ENCODE measurements at places on chromosomes 1 and 21.
A peak's percentile ranks its signal among the peaks of the same experiment; 100 is the strongest.

DNA sequence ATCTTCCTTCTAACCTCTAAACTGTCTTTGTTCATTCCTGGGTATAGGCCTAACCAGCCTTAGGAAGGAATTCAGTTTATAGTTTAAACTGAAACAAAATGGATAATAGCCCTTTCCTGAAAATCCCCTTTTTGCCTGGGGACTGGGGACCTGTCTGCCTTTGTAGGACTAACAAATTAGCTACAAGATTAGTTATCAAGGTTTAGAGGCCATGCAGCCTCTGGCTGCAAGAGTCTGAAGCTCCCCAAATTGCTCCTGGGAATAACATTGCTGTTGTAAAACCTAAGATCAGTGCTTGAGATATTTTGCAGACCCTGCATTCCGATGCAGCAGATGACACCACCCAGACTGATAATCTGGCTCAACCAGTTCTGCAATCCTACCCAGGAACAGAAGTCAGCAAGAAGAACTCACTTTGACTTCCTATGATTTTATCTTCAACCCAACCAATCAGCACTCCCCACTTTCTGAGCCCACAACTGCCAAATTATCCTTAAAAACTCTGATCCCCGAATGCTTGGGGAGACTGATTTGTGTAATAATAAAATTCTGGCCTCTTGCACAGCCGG is 96.6 kb upstream of the ETV3 start:
- no peak for DNase-seq

DNA sequence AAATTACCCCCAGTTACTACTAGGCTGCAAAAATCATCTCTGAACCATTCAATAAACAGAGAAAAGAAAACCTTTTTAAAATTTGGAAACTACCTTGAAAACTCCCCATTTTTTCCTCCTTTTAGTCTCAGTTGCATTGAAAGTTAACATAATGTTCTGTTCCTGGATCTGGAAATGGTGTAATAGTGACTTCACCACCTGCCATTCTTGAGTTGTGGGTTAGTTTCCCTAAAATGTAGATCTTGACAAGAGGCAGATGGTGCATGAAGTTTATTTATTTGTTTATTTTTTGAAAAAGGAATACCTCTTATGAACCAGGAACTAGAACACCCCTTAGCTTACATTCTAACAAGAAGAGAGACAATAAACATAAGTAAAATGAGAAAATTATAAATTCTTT is 72.8 kb downstream of the ATF6 start:
- no peak for DNase-seq

DNA sequence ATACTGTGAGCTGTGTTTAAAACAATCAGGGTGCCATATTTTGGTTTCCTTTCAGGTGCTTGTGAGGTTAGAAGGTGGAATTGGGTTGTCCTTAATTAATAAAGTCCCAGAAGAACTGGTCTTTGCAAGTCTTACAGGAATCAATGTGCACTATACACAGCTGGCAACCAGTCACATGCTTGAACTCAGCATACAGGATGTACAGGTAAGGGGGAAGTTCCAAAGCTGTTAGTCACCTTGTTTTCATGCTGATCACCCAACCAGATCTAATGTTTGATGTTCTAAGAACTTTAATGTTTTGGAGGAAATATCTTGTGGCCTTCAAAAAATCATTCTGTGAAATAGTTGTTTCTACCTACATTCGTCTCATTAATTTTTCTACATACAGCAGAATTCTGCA is 156.3 kb downstream of the VPS13D start:
- peak; percentile 90 for DNase-seq

DNA sequence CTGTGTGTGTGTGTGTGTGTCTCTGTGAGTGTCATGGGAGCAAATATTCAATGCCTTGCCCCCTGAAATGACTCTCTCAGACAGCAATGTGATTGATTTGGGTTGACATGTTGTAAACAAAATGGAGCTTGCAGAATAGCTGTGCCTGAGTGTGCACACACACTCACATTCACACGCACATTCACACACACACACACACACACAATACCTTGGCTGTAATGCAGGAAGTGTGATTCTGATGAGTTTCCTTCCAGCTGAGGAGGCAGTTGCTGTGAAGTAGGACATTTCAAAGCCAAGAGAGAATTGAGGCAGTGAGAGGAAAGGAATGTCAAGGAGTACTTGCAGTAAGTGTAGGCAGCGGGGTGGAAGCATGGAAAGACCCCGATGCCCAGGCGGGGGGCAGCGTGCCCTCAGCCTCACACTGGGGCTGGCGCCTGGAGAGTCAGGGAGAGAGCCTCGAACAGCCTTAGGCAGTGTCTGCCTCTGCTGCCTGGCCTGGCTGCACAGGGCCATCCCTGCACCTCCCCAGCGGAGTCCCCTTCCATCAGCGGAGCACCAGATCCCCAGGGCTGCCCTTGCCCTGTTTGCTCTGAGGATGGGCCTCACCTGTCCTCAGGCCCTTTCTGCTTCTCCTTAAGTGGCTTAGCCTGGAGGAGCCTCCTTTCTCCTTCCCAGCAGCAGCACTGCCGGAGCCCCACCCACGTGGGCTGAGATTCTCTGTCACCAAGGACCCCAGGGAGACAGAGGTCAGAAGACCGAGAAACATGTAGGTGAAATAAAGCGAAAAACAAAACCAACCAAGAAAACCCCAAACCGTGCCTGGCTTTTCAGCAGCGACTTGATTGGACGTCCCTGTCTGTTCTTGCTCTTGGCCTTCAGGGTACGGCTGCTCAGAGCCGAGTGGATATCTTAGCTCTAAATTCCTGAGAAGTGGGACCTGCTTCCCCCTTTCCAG is 9.2 kb downstream of the VASH2 start:
- no peak for DNase-seq

DNA sequence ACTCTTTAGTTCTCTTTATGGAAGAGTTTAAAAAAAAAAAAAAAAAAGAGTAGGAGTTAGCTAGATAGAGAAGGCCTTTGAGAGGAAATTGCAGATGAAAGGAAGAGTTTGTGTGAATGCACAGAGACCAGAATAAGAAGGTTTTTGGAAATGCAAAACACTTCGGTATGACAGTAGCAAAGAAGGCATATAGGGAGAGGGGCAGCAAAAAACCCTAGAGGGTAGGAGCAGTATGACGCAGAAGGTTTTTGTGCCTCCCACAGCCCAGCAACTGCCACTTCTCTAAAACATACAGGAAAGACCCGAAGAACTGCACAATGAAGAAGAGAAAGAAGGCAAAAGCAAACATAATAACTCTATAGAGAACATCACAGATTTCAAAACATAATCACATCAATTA is 84.3 kb downstream of the WDR64 start:
- no peak for DNase-seq

DNA sequence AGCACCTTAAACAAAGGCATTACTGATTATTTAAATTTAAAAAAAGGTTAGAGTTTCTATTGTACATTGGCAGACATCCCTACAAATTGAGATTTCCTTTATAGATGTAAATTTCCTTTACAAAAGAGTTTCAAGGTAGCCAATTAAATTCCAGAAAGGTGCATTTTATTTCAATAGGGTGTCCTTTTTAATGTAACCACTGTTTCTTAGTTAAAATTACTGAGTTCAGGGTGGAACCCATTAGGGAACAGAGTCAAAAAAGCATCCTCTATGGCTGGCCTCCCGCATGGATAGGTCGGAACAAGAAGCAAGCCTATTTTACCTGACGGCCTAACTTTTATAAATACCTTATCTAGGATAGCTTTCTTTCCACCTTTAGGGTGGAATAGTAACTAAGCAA is 24.4 kb downstream of the TCP10L start:
- no peak for DNase-seq

DNA sequence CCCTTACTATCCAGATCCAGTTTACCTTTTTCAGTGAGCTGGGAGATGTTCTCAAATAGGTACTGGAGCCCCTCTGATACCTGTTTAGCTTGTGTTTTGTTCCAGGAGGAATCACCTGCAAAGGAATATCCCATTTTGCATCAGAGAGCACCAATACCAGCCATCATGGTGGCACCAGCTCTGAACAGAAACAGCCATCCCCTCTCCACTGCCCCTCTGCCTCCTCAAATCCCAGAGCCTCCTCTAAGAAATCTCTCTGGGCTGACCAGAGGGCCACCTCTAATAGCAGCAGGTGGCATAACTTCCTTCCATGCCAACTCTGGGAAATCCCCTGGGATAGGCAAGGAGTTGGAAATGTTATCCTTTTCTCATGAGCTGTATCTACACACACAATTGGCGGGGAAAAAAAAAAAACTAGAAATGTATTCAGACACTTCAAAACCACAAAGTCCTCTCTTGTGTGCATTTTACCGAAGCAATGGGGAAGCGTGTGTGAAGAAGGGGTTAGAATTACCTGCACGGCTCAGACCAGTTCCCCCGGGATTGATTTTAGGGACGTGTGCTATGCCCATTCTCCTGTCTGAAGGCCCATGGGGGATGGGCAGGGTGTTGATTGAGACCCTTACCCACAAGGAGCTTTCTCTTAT is 2.4 kb downstream of the PGLYRP4 start:
- no peak for DNase-seq

- no peak for DNase-seq
Observed at GRCh38 chr1:181849071-181849470, 212.4 kb downstream of the ZNF648 start.

DNA sequence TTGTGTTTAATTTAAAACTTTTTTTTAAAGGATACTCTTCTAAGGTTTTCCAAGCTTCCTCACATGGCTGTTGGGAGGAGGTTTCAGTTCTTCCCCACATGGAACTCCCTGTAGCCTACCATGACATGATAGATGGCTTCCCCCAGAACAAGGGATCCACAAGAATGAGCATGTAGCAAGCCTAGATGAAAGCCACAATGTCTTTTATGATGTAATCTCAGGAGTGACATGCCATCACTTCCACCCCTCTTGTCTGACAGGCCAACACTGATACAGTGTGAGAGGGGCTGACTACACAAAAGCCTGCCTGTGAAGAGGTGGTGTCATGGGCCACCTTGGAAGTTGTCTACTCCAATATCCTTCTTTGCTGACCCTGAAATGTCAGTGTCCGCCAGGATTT is 32.0 kb downstream of the CD34 start:
- DNase-seq: no peak

GRCh38 chr1:177944016-177944949 is 25.6 kb downstream of the SEC16B start:
- no peak for DNase-seq

- DNase-seq: no peak
Observed at GRCh38 chr1:154846565-154847442, 23.3 kb downstream of the KCNN3 start.

- no peak for DNase-seq
Observed at GRCh38 chr1:110961902-110962301, 1.8 kb downstream of the LRIF1 start.

DNA sequence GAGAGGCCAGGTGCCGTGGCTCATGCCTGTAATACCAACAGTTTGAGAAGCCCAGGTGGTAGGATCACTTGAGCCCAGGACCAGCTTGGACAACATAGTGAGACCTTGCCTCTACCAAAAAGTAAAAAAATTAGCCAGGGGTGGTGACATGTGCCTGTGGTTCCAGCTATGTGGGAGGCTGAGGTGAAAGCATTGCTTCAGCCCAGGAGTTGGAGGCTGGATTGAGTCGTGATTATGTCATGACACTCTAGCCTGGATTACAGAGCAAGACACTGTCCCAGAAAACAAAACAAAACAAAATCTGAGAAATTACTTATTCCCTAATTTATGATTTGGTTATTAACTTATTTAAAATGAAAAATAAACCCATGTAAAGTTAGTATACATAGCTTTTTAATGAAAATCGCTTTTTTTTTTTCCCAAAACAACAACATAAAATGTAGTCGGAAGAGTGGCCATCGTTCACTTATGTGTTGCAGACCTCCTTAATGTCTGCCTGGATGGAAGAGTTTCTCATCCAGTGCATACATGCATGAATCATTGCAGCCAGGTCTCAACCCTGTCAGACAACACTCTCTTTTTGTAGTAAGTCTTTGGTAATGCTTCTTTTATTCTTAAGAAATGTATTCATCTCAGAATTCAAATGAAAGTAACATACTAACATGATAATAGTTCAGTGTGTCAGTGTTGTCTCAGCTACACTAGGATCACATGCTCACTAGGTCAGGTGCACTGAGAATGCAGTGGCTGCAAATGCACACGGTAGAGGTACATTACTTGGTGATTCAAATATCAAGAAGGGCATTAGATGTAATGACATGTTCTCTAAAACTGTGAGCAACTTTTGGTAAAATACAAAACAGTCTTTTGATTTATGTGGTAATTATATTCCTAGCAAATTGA is 28.0 kb downstream of the ITSN1 start:
- no peak for DNase-seq
